ENCODE measurements at places on chromosomes 12 and 14. TPM values are rescaled to one million over a fixed set of nuclear protein-coding genes. Genes with fewer than 3 reads are reported as not detected.

DNA sequence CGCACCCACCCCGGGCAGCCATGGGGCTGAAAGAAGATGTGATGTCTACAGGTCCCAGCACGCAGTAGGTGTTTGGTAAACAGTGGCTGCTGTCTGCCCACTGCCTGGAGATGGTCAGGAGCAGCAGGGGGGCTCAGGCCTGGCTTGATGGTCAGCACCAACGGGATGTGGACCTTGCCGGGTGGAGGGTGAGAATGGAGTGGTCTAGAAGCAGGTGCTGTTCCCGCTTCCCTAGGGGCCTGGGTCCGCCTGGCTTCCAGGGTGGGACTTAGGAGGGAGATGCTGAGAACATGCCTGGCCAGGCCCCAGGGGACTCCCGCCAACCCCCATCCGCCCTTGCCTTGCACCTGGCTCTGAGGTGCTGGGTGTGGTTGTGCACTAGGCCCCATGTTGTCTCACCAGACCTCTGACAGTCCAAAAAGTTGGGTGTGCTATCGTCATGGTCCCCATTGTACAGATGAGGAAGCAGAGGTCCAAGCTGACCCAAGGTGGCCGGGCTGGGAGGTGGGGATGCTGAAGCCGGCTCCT is 12.9 kb downstream of the FAM222A start:
- peak; percentile 27 for DNase-seq

DNA sequence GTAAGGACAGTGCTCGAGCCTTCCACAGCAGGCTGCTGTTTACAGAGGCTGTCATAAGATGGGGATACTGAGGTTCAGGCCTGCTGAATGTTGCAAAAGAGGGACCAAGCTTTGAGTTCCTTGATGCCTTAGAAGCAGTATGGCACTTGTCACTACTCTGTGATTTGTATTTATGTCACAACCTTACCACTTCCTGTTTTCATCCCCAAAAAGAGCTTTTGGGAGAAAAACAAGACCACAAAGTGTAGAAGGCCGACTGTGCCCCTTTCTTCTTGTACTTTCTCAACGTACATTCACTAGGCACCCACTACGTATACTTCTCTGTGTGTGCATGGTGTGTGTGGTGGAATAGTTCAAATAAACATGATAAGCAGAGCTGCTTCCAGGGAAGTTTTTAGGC is 90.1 kb downstream of the DRAM1 start:
- DNase-seq, result no peak

- no peak for DNase-seq
Measured at GRCh38 chr12:30752255-30752654, 2.5 kb downstream of the CAPRIN2 start.

GRCh38 chr14:22822016-22822570 is 6.9 kb upstream of the SLC7A7 start:
- no peak for DNase-seq

GRCh38 chr14:96038920-96039632 is at the start of gene C14orf132:
Gene C14orf132 (plus strand): TSS chr14:96039362. CDS start chr14:96039501, 139 bp downstream.
- DNase-seq, result peak; percentile 78

DNA sequence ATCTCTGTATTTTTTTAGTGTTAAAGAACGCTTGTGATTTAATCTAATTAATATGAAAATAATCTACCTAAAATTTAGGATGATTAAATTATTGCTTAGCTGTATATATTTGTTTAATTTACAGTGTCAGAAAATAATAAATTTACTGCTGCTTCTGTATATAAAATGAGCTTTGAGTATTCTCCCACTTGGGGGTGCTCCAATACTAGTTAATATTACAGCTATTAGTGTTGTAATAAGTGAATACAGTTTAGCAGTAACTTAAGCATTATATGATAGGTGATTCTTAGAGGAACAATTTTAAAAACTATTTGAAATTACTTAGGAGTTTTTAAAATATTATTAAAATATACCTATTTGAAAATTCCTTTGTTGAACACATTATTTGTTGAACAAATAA is 62.2 kb downstream of the PAPOLA start:
- DNase-seq, result no peak

DNA sequence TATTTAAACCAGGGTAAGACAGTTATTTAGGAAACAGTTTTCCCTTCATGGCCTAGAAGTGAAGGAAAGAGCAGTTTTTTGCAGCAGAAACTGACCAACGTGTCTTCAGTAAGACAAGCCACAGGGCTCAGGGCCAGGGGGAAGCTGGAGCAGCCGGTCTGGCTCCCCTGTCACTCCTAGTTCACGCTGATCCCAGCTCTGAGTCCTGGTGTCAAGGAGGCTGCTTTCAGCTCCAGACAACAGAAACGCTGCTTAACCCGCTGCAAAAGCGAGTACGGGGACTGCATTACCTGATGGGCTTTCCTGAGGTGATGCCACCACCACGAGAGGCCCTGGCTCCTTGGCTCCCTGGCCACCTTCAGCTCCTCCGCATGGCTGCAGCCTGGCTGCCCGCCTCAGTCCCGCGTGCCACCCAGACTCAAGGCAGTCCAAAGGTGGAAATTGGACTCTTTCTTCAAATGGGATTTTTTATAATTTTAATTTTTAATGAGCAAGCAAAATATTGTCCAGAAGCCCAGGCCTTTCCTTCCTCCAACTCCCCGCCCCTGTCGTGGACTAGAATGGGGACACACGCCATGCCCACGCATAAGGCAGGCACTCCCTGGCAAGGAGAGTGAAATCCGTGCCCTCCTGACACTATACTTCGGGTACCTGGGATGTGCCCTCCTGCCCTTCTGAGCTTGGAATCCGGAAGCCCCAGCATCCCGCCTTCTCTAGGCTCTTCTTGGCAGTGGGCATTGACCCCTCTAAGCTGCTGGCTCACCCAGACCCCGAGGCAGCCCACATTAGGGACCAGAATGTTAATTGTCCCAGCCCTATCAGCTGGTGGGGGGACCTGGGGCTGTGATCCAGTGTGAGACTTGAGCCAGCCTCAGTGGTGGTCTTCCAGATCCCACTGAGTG is 85.0 kb downstream of the PAPOLA start:
- DNase-seq, result no peak

GRCh38 chr14:26872515-26873361 is 274.9 kb upstream of the NOVA1 start:
- peak; percentile 41 for DNase-seq

GRCh38 chr14:58969951-58970751 is 218.3 kb upstream of the DAAM1 start:
- DNase-seq, result no peak

GRCh38 chr12:130967636-130968035 is 13.9 kb downstream of the ADGRD1 start:
- peak; percentile 29 for DNase-seq

- peak; percentile 82 for DNase-seq
Measured at GRCh38 chr14:90758959-90759358, 57.3 kb downstream of the TTC7B start.

The OR6C2 gene
- not detected for total RNA-seq

The C12orf50 gene
- 0.11 TPM for total RNA-seq

The NELL2 gene
- 0.65 TPM for total RNA-seq

The RNF31 gene
- total RNA-seq, result 29.5 TPM

The MMP19 gene
- 3.4 TPM for total RNA-seq

The EML5 gene
- 0.16 TPM for total RNA-seq

The TAMALIN gene
- total RNA-seq, result 19.8 TPM
